ENCODE measurements at places on chromosomes 5 and 9.
A peak's percentile ranks its signal among the peaks of the same experiment; 100 is the strongest.

DNA sequence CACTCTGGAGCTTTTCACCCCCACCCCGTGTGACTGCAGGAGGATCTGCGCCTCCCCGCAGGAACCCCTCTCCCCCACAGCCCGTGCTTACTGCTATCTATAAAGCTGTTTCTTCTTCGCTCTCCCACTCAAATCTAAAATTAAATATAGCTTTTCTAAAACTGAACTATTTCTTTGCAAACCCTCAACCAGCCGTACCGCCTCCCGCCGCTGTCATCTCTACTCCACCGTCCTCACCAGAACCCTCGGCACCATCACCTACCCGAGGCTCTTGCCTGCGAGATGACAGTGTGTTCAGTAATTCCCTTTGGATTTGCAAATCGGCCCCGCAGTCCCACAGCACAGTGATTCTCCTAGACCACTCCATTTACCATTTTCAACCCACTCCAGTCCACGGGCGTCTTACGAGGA lies 13.6 kb downstream of the LPCAT1 start:
- peak; percentile 41 for DNase-seq

GRCh38 chr5:180860273-180860886 lies 696 bp downstream of the ZFP62 start:
- no peak for DNase-seq

DNA sequence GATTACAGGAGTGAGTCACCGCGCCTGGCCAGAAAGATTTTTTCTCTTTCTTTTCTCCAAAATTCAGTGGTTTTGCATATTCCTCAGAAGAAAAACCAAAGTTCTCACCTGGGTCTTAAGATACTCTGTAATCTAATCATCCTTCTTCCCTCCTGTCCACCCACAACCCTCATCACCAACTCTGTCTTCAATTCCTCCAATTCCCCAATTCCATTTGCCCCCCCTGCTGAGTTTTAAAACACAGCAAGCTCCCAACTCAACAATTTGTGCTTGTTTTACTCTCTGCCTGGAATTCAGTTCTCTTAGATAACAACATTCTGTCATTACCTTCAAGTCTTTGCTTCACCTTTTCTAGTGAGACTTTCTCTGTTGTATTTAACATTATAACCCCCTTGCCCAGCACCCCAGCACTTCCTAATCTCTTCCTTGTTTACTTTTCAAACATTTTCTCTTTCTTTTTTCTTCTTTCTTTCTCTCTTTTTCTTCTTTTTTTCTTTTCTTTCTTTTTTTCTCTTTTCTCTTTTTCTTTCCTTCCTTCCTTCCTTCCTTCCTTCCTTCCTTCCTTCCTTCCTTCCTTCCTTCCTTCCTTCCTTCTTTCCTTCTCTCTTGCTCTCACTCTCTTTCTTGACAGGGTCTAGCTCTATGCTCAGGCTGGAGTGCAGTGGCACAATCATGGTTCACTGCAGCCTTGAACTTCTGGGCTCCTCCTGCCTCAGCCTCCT lies 7.8 kb downstream of the TEX48 start:
- DNase-seq: no peak

- peak; percentile 71 for DNase-seq
Measured at GRCh38 chr5:43191740-43192557, at the start of gene NIM1K. NIM1K (plus strand) TSS chr5:43192225; CDS start chr5:43245776, 53,551 bp downstream.

- no peak for DNase-seq
Measured at GRCh38 chr9:98191181-98191608, 1.2 kb downstream of the CORO2A start.

DNA sequence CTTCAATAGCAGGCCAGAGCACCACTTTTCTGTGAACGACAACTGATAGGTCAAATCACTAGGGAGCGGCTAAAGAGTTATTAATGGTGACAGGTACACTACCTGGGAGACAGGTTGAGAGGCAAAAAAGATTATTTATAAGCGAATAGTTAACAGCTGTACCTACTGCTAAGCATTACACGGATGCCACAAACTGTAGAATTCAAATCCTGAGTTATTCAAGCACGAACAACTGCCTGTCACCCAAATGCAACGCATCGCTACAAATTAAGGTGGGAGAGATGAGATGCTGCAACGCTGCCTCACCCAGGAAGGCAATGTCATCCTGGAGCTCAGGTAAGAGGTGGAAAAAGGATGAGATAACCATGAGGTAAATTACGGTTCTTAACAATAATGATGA lies 342.9 kb downstream of the BNC2 start:
- no peak for DNase-seq

- DNase-seq: no peak
Measured at GRCh38 chr9:105328872-105329718, 84.6 kb downstream of the SLC44A1 start.

DNA sequence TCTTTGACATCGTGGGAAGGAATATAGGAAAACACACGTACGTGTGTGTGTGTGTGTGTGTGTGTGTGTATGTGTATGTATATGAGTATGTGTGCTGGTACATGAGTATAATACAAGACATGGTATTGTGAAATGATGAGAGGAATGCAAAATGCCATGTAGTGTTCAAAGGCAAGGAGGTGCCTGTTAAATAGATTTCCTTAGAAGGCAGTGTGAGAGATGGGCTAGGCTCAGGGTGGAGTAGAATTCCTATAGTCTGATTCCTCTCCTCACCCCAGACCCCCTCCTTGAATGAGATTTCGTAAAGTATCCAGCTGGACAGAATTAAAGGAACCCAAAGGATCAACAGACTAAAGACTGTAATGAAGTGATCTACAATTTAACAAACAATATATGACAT lies 11.1 kb downstream of the GPR21 start:
- no peak for DNase-seq

GRCh38 chr9:90827181-90827871 lies 25.7 kb downstream of the SYK start:
- DNase-seq: no peak

DNA sequence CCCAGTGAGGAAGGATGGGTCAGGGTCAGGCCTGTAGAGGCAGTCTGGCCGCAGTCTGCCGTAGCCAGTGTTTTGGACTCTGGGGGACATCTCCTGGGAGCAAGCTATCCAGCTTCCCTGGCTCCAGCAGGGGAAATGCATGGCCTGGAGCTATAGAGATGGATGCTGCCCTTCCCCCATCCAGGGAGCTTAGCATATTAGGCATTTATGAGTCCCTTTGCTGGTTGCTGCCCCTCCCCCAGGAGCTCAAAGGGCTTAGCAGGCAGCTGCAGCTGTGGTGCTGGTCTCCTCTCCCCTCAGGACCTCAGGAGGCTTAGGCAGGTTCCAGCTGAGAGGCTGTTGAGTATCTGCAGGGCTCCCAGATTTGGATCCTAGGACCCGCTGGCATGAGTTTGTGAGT lies 1158.7 kb downstream of the DTWD2 start:
- no peak for DNase-seq

DNA sequence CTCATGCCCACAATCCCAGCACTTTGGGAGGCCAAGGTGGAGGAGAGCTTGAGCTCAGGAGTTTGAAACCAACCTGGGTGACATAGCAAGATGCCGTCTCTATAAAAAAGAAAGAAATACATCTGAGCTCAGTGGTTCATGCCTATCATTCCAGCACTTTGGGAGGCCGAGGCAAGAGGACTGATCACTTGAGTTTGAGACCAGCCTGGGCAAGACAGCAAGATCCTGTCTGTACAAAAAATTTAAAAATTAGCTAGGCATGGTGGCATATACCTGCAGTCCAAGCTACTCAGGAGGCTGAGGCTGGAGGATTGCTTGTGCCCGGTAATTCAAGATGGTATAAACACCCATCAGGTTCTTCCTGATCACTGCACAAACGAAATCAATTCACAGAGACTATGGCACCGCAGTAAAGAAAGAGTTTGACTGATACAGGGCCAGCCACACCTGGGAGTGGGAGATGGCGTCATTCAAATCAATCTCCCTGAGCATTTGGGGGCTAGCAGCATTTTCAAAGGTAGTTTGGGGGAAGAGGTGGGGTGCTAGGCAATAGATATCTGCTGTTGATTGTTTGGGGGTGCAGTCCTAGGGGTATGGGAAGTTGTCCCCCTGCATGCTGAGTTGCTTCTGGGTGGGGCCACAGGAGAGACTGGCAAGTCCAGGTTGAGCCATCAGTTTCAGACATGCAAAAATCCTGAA lies 169.2 kb downstream of the TTC39B start:
- no peak for DNase-seq

GRCh38 chr5:172902497-172903472 lies 56.4 kb upstream of the RPL26L1 start:
- no peak for DNase-seq

Data from activated effector memory CD4-positive, alpha-beta T cell treated with anti-CD3 and anti-CD28 coated beads, Interleukin-2, amount 50 U/mL, for 16 hours (primary cell).